ENCODE measurements at places on chromosomes 11 and 22.

DNA sequence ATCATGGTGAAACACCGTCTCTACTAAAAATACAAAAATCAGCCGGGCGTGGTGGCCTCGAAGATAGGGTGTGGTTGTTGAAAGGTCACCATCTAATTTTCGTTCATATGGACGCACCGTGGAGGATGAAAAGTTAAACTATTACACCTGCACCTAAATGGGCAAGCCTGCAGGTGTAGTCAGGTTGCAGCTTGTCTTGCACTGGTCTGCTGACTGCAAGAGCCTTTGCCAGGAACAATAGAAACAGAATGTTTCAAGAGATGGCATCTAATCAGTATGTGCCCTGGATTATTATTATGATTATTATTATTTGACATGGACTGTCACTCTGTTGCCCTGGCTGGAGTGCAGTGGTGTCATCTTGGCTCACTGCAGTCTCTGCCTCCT, 908 bp downstream of the NADSYN1 start:
- DNase-seq = no peak

DNA sequence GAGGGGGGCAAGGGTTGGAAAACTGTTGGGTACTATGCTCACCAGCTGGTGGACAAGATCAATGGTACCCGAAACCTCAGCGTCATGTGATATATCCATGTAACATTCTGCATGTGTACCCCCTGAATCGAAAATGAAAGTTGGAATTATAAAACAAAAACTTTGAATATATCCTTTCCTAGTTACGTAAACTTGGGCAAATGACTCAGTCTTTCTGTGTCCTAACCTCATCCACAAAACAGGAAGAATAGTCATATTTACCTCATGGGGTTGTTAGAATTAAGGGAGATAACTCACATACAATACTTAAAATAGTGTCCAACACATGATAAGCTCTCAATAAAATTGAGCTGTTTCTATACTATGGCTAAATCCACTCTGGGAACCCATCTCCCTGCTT, 620.1 kb upstream of the KIRREL3 start:
- DNase-seq = no peak

GRCh38 chr22:41047801-41048211, 44.6 kb upstream of the EP300 start:
- no peak for DNase-seq

- DNase-seq = peak; percentile 61
These were observed 340.5 kb downstream of the TENM4 start for GRCh38 chr11:79100093-79100910.

GRCh38 chr11:118128721-118129470, 23.7 kb downstream of the SCN4B start:
- DNase-seq = no peak
